ENCODE measurements at places on chromosomes 2 and 18.
A peak's percentile ranks its signal among the peaks of the same experiment; 100 is the strongest.

DNA sequence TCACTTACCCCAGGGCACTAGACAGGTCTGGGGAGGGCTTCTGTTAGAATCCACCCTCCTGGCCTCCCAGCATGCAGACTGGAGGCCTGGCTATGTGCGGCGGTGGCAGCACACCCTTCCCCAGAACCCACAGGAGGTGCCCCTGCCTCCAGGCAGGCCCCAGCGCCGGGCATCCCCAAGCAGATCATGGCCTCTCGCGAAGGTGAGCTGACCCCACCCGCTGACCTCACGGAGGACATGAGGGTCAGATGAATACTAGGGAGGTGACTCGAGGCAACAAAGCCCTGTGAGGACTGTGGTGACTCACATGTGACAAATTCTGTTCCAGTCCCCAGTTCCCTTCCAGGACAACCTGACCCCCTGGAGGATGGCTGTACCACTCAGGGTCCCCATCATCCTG, 1.9 kb downstream of the MAB21L4 start:
- no peak for DNase-seq

- no peak for DNase-seq
These were observed 25.3 kb downstream of the FSHR start for GRCh38 chr2:49129034-49129433.

- no peak for DNase-seq
These were observed 21.9 kb upstream of the MCFD2 start for GRCh38 chr2:46937471-46937901.

GRCh38 chr2:202408546-202409140, 32.5 kb downstream of the BMPR2 start:
- DNase-seq, result no peak

GRCh38 chr2:54669677-54670484, 53.6 kb upstream of the EML6 start:
- no peak for DNase-seq

- DNase-seq, result no peak
These were observed 117.1 kb downstream of the CDH2 start for GRCh38 chr18:28059861-28060260.

DNA sequence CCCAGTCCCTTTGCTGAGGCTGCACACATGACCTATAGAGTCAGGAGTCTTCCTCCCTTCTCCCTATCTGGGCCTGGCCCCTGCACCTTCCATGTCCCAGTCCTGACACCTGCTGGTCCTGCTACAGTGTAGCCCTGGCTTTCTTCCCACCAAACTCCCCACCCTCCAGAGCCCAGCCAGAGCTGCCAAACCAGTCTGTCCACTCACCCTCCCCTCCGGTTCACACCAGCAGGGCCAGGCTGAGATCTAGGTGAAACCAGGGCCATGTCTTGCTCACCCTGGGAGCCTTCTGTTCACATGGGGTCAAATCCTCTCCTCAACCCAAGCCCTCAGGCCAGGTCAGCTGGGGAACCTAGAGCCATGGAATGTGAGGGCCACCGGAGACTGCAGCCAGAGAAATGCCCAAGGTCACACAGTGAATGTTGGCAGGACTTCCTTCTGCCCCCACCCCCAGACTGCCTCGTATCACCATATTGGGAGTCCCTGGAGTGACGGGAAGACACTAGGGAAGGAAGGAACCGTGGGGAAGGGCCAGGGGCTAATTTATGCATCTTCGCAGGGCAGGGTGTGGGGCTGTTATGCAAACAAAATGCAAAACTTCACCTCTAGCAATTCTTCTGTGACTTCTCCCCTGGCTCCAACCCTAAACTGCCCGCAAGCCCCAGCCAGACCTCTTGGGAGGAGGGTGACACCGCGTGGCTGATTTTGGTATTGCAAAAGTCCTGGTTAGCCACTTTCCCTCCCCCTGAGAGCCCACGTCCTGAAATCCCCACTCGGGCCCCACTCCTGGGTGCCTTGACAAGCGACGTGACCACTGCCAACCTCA, 14.6 kb downstream of the TNS1 start:
- peak; percentile 68 for DNase-seq
